ENCODE measurements at places on chromosomes 7 and 10.

- no peak for DNase-seq
These were observed 329.4 kb upstream of the ZNF32 start for GRCh38 chr10:43978091-43978490.

DNA sequence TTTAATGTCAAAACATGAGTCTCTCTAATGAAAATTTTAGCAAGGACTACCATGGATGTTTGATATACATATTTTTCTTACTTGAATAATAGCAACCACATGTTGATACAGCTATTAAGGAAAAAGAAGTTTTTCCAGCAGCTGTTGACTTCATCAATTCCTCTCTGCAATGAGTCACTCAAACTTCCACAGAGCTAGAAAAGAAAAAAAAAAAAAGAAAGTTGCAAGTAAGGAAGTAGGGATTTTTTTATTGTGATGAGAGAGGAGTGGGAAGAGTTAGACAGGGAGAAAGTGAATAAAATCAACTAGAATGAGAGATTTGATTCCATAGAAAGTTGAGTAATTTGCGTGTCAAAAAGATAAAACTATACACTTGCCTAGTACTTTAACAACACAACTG lies 46.2 kb downstream of the CAV1 start:
- no peak for DNase-seq

GRCh38 chr10:95133997-95134396 lies 60.0 kb upstream of the ACSM6 start:
- no peak for DNase-seq

- no peak for DNase-seq
These were observed 40.4 kb downstream of the CREB3L2 start for GRCh38 chr7:137961200-137962177.

DNA sequence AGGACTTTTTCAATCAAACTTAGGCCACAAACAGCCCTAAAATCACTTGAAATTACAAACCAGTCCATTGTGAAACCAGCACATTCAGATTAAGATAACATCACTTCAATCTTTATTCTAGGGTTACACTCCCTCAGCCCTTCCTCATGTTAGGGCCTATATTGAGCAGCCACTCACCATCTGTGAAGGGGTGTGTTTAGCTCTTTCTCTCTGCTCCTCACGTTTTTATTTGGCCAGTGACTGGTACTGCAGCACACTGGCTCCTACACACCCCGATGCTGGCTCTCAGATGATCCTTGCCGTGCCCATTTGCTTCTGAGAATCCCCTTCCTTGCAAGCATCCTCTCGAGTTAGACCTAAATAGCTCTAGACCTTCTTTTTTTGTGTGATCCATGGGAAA lies 604.5 kb downstream of the INHBA start:
- no peak for DNase-seq

- no peak for DNase-seq
These were observed 20.4 kb downstream of the RFC2 start for GRCh38 chr7:74233655-74234285.

DNA sequence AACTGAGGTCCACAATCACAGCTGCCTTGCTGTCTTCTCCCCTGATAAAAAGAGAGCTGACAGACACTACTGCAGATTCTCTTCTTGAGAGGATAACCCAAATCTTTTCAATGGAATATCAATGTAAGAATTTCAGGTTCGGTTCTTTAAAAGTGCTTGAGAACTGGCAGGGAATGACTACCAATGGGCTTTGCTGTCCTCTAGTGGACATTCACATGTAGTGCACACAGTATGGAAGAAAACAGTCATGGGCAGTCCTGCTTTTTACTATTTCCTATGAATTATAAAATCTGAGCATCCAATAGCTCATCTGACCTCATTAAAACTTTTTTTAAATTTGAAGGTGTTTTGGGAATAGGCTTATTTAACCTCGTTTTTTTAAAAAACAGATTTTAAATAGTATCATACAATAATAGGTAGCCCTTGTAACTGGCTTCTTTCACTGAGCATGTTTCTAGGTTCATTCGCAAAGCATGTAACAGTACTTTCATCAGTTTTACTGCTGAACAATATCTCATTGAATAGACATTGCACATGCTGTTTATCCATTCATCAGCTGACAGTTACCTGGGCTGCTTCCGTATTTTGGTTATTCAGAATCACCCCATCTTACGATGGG lies 18.3 kb downstream of the FZD9 start:
- DNase-seq: no peak

DNA sequence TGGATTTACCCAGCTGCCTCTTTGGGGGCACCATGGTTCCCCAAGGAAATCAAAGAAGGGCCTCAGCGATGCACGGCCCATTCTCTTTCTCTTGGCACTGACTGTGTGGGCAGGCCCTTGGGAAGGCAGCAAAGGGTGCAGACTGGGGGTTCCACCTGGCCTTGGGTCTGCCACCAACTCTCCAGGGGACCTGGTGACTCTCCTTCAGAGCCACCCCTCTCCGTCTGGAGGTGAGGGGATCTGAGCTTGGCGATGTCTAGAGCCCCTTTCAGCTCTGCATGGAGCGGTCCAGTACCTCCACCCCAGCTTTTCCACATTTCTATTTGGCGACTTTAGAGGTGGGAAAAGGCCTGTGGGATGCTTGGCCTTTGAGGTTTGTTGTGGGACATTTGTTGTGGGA lies 69.1 kb downstream of the C10orf120 start:
- DNase-seq: no peak

GRCh38 chr10:6704896-6705295 lies 124.8 kb upstream of the PRKCQ start:
- DNase-seq: no peak

Data from stimulated activated CD4-positive, alpha-beta T cell treated with anti-CD3 and anti-CD28 coated beads, TNF-alpha, amount 100 ng/mL, for 1 hour (primary cell).